ENCODE measurements at places on chromosomes 11 and 22.

DNA sequence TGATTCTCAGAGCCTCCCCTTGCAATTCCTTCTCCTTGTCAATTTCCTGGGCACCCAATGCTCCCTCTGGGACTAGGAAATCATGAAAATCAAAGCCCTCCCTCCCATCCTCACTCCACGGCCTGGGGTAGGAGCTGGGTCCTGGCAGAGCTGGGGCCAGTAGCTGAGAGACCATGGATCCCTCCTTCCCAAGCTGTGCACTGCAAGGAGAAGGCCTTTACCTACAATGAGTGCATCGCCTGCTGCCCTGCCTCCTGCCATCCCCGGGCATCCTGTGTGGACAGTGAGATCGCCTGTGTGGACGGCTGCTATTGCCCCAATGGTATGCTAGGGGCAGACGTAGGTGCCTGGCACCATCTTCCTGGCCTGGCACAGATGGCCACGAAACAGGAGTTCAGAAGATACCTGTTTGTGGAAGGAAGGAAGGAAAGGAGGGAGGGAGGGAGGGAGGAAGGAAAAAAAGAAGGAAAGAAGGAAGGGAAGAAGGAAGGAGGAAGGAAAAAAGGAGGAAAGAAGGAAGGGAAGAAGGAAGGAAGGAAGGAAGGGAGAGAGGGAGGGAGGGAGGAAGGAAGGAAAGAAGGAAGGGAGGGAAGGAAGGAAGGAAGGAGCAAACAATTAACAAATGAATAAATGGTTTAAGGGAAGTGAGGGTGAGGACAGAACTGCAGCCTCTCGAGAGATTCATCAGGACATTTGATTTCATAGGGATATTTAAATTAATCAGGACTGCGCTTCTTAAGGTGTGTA lies 12.5 kb downstream of the OTOG start:
- no peak for DNase-seq

DNA sequence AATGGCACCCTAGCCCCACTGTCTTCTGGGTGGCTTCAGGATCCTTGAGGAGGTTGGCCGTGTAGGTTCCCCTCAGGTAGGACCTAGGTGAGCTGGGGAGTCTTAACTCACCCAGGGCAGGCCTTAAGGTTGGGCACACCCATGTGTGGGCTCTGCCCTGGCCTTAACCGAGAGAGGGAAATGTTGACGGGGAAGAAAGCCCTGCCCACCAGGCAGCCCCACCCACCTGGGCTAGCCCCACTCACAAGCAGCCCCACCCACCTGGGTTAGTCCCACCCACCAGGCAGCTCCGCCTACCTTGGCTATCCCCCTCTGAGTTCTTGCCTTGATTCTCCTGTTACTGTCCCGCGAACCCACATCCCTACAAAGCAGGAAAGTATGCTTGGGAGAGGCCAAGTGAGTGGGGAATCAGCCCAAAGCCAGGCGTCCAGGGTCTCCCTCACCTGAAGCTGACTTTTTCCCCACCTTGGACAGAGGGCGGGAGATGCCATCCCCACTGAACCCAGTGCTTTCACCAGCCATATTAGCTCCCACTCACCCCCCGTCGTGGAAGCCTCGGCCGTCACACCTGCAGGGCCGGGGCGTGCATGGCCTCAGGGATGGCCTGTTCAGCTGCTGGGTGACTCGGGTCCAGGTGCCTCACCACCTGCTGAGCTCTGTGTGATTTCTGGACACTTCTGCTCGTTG lies at the start of gene MYEOV:
TSS of gene MYEOV (plus strand) at position 337 of the 687 bp plus-strand sequence. CDS start 1,200 bp downstream, outside the sequence.
- DNase-seq: peak; percentile 29

DNA sequence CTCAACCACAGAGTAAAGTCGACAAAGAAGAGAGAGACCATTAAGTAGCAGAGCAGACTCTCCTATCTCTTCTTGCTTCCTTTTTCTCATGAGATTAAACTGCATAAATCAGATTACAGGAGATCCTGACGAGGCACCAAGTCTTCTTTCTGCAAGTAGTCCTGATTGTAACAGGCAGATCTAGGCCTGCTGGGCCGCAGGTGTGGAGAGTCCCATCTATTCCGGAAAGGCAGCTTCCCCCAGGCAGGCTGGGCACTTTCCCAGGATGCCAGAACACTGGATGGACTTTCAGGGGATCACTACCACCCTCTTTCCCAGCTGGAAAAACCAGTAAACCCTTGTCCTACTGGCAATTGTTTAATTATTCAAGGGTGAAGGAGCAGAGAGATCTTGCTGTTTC lies 173.0 kb upstream of the CADM1 start:
- no peak for DNase-seq

- no peak for DNase-seq
Measured at GRCh38 chr22:49057910-49058309, 769.8 kb downstream of the BRD1 start.

GRCh38 chr11:69667619-69668604 lies 7.2 kb downstream of the LTO1 start:
- DNase-seq: no peak

- no peak for DNase-seq
Measured at GRCh38 chr22:39429916-39430575, 26.8 kb upstream of the MGAT3 start.

DNA sequence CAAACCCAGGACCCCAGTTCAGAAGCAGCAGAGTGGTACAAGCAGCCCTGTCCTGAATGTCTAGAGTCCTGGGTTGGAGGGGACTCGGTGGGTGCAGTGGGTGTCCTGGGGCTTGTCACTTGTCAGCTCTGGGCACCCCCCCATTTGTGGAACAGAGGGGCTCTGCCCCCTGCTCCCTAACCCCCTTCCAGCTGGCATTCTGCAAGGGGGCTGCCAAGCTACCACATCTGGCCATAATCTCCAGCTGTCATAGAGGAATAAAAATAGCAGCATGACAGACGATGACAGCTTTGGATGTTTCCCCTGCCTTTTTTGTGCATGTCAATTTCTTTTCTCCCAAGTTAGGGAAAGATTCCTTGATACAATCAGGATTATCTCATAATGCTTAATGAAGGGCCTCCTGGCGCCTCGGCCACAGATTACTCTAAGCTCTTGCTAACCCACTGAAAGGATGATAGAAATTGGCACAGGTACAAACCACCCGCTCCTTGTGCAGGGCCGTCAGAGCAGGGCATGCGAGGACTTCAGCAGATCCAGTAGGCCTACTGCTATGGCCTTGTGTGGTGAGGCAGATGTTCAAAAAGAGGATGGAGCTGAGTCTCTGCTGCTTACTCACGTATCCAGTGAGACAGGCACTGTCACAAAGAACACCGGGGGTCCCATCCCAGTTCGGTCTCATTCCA lies 83.0 kb downstream of the ISX start:
- DNase-seq: no peak

DNA sequence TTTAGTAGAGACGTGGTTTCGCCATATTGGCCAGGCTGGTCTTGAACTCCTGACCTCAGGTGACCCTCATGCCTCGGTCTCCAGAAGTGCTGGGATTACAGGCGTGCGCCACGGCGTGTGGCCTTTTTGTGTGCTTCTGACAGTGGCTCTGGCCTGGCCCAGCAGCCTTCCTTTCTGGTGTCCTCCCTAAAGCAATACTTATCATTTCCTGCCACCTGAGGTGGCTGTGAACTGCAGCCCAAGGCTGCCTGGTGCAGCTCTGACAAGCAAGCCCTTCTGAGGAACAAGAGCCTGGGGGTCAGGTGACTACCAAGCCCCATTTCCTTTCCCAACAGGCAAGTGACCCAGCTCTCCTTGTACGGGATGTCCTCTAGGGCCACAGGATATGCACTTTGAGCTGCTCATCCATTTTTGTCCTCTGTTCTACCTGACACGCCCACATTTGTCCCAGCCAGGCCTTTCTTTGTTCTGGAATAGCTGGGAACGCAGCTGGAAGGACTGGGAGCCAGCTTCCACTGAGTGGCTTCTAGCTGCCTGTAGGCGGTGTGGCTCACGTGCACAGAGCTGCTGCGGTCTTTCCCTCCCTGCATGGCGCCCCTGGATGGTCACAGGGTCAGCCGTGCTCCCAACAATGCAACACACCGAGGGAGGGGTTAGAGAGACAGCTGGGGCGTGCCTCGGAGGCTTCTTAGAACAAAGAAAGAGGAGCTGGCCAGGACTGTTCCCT lies 12.3 kb upstream of the BID start:
- DNase-seq: no peak

DNA sequence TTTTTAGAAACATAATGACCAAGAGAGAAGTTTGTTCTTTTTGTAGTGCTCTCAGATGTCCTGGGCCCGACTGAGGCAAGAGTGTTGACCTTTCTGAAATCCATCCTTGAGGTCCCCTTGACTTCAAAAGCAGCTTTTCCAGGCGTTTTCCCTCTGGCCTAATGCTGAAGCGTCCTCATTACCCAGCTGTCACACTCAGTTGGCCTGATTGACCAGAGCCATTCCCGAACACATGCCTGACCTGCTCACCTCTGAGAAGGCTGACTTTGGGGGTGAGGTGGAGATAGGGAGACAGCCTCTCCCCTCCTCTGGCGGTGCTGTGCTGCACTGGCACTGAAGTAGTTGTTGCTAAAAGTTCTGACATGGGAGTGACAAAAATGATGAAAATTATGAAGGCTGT lies 66.9 kb downstream of the ALX4 start:
- DNase-seq: no peak

GRCh38 chr11:69368119-69368880 lies 74.3 kb downstream of the MYEOV start:
- no peak for DNase-seq

DNA sequence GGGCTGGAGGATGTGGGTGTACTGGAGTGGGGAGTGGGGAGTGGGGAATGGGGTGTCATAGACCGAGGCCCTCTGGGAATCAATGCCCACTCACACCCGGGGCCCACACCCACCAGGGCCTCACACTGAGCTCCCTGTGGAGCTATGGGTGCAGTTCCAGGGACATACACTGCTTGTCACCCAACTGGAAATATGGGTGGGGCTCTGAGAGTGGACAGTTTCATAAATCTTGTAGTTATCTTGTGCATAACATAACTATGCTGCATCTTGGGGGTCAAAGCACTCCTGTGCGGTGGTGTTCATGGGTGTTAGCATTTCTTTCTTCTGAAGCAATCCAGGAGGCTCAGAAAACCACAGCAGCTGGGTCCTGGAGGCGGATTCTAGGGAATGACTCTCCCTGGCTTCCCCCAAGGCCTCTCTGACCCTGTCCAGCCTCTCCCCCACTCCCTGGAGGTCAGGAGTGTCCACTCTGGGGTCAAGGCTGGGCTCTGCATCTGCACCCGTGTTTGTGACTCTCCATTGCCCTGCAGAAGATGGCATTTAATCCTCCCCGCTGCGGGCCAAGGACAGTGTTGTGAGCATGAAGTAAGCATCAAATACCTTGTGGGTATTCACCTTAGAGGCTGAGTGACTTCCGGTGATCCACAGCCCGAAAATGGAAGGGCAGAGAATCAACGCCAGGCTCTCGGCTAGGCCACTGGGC lies 172.5 kb downstream of the CTTN start:
- no peak for DNase-seq

GRCh38 chr11:21988477-21988876 lies 204.4 kb upstream of the ANO5 start:
- DNase-seq: no peak

GRCh38 chr11:45399166-45399565 lies 113.0 kb upstream of the SYT13 start:
- no peak for DNase-seq

- peak; percentile 67 for DNase-seq
Measured at GRCh38 chr11:92765965-92766371, 203.5 kb upstream of the MTNR1B start.

Data from inflammatory macrophage (primary cell).